Natural killer cell treated with Interleukin-12 subunit alpha and Interleukin-12 subunit beta and Interleukin-15 and Interleukin-18, amount 100 ng/mL, for 72 hours (primary cell): ENCODE measurements at places on chromosomes 3 and 15.
A peak's percentile ranks its signal among the peaks of the same experiment; 100 is the strongest.

GRCh38 chr3:193788189-193788991 lies 195.4 kb downstream of the OPA1 start:
- no peak overlapping the region for H3K27ac ChIP-seq
- H3K4me3 ChIP-seq, result no peak overlapping the region
- no peak for DNase-seq
- H3K36me3 ChIP-seq, result no peaks in the 10 kb centered on the region
- H3K4me1 ChIP-seq, result no peaks in the 10 kb centered on the region
- peaks cover 27% of the 10 kb centered on the region for H3K27me3 ChIP-seq

- peaks cover 6% of the 10 kb centered on the region for H3K36me3 ChIP-seq
- no peak for DNase-seq
- no peak overlapping the region for H3K4me3 ChIP-seq
- H3K4me1 ChIP-seq, result no peaks in the 10 kb centered on the region
These were observed 189.6 kb upstream of the GRM7 start for GRCh38 chr3:6671363-6671762.

GRCh38 chr15:57319226-57319918 lies 56.9 kb upstream of the CGNL1 start:
- H3K27ac ChIP-seq, result no peak overlapping the region
- H3K4me1 ChIP-seq, result no peaks in the 10 kb centered on the region
- H3K4me3 ChIP-seq, result no peak overlapping the region
- peaks cover 7% of the 10 kb centered on the region for H3K27me3 ChIP-seq
- H3K36me3 ChIP-seq, result no peaks in the 10 kb centered on the region

- peak overlapping the region; percentile 88 for H3K27ac ChIP-seq
- DNase-seq, result no peak
- H3K36me3 ChIP-seq, result no peaks in the 10 kb centered on the region
- H3K4me1 ChIP-seq, result peaks cover 78% of the 10 kb centered on the region
- H3K4me3 ChIP-seq, result peak overlapping the region; percentile 59
These were observed 29.2 kb upstream of the CYP11A1 start for GRCh38 chr15:74396445-74397238.

DNA sequence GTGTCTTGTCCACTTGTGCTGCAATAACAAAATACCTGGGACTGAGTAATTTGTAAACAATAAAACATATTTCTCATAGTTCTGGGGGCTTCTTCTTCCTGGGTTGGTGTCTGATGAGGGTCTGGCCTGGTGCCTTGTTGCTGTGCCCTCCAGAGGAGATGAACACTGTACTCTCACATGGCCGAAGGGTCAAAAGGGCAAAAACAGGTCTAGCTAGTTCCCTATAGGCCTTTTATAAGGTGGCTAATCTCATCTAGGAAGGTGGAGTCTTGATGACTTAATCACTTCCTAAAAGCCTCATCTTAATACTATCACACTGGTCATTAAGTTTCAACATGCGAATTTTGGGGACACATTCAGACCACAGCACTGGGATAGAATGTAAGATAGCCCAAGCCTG lies 228.4 kb downstream of the TLE3 start:
- H3K4me3 ChIP-seq, result no peak overlapping the region
- DNase-seq, result no peak
- H3K4me1 ChIP-seq, result no peaks in the 10 kb centered on the region
- peaks cover 21% of the 10 kb centered on the region for H3K27me3 ChIP-seq

DNA sequence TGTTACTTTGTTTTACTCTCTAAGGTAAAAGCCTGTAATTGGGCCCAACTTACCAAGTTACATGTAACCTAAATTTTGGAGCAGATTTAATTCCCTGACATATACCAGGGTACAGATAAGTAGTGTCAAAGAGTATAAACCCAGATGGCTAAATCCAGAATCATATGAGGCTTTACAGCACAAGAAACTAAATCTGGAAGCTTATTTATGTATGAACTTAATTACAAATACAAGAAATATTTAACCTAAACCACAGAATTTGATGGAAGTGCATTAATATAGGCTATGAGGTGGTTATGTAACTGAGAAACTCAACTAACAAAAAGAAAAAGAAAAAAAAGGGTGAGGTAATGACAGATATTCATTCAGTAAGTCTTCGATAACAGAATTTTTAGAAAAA lies 930.2 kb upstream of the ALCAM start:
- no peak overlapping the region for H3K27ac ChIP-seq
- H3K4me1 ChIP-seq, result no peaks in the 10 kb centered on the region
- H3K4me3 ChIP-seq, result no peak overlapping the region

GRCh38 chr3:138474163-138474562 lies 39.7 kb downstream of the ESYT3 start:
- H3K4me1 ChIP-seq, result no peaks in the 10 kb centered on the region
- H3K27me3 ChIP-seq, result no peaks in the 10 kb centered on the region
- H3K36me3 ChIP-seq, result no peaks in the 10 kb centered on the region
- DNase-seq, result no peak

- H3K4me1 ChIP-seq, result peaks cover 4% of the 10 kb centered on the region
- H3K36me3 ChIP-seq, result no peaks in the 10 kb centered on the region
- H3K27ac ChIP-seq, result no peak overlapping the region
- no peak overlapping the region for H3K4me3 ChIP-seq
- DNase-seq, result no peak
- H3K27me3 ChIP-seq, result no peaks in the 10 kb centered on the region
These were observed 48.9 kb downstream of the ABCC5 start for GRCh38 chr3:183968666-183969245.

DNA sequence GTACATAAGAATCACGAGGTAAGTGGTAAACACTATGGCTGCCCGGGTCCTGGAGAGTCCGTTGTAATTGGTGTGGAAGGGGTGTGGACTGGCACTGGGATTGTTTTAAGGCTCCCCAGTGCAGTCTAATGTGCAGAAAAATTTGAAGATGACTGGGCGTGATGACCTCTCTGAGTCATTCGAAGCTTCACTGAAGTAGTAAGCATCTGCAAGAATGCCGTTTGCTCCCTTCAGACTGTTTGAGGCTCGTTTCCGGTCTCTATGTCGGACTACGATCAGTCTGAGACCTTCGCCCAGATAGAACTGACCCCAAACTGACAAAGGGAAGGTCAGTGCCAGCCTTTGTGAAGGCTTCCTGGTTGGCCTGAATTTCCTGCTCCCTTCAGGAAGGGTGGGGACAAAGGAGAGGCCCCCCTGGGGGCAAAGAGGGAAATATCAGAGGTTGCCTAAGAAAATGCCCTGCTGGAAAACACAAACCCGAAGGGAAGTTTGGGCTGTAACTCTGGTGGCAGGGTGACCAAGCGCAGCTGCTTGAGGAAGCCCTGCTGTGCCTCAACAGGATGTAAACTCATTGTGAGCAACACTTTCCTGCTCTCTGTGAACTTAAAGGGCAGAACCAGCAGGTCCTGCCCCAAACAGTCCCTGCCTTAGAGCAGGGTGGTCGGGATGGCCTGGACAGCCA lies 34.6 kb downstream of the BTD start:
- H3K27ac ChIP-seq, result peak overlapping the region; percentile 99
- no peaks in the 10 kb centered on the region for H3K27me3 ChIP-seq

- H3K36me3 ChIP-seq, result peaks cover 4% of the 10 kb centered on the region
- DNase-seq, result no peak
- H3K27me3 ChIP-seq, result no peaks in the 10 kb centered on the region
- H3K4me3 ChIP-seq, result no peak overlapping the region
These were observed 468.4 kb downstream of the C3orf38 start for GRCh38 chr3:88618021-88618645.

DNA sequence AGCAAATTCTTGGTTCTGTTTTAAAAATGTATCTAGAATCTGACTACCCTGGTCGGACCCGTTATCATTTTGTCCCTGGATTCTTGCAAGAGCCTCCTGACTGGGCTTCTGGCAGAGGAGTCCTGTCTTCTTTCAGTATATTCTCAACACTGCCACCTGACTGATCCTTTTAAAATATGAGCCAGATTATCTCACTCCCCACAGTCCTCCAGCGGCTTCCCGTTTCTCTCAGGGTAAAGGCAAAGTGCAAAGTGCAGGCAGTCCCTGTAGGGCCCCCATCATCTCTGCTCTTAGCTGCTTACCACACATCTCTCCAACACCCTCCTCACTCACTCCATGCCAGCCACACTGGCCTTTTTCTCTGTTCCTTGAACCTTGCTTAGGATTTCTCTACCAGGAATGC lies 28.4 kb downstream of the CRTC3 start:
- H3K4me1 ChIP-seq, result peaks cover 54% of the 10 kb centered on the region
- no peaks in the 10 kb centered on the region for H3K36me3 ChIP-seq
- H3K27me3 ChIP-seq, result no peaks in the 10 kb centered on the region
- H3K4me3 ChIP-seq, result no peak overlapping the region
- no peak overlapping the region for H3K27ac ChIP-seq
- DNase-seq, result no peak

GRCh38 chr15:57580866-57581265 lies 10.8 kb upstream of the MYZAP start:
- H3K4me3 ChIP-seq, result no peak overlapping the region
- peaks cover 52% of the 10 kb centered on the region for H3K27me3 ChIP-seq

DNA sequence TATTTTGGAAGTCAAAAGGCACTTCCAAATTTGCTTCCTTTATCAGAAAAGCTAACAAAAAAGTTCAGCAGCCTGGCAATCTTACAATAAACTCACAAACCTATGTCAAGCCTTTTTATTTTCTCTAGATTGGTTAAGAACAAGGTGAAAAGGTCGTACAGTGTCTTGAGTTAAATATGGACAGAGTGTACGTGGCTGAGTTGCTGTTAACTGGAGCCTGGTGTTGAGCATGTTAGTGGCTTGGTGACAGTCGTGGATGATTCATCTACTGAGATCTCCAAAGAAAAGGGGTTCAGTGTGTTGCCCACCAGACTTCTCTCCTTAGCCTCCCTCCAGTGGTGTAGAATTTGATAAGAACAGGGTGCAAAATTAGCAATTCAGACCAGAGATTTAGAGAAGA lies 89.7 kb downstream of the SSR3 start:
- no peak overlapping the region for H3K27ac ChIP-seq
- DNase-seq, result no peak
- no peak overlapping the region for H3K4me3 ChIP-seq
- peaks cover 21% of the 10 kb centered on the region for H3K27me3 ChIP-seq
- no peaks in the 10 kb centered on the region for H3K36me3 ChIP-seq
- no peaks in the 10 kb centered on the region for H3K4me1 ChIP-seq

GRCh38 chr15:73872346-73872745 lies 1.0 kb upstream of the TBC1D21 start:
- H3K27ac ChIP-seq, result no peak overlapping the region
- peaks cover 35% of the 10 kb centered on the region for H3K27me3 ChIP-seq
- no peaks in the 10 kb centered on the region for H3K4me1 ChIP-seq
- H3K36me3 ChIP-seq, result no peaks in the 10 kb centered on the region
- DNase-seq, result no peak

DNA sequence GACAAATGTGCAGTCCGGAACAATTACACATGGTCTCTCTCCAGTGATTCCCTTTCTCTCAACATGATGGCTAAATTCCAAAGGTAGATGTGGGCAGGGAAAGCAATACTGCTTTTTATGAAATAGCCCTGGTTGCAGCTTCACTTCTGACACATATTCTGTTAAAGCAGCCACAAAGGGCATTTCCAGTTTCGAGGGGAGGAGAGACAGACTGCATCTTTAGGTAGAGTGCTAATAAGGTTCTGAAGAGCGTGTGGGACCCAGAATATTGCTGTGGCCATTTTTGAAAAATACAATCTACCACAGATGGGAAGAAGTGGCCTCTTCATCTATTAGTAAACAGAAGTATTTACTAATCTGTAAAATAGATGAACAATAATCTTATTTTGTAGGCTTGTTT lies 139.3 kb upstream of the PEX5L start:
- no peaks in the 10 kb centered on the region for H3K36me3 ChIP-seq
- H3K27me3 ChIP-seq, result no peaks in the 10 kb centered on the region
- H3K27ac ChIP-seq, result no peak overlapping the region
- DNase-seq, result no peak
- no peak overlapping the region for H3K4me3 ChIP-seq

- no peaks in the 10 kb centered on the region for H3K27me3 ChIP-seq
- H3K27ac ChIP-seq, result no peak overlapping the region
- no peak overlapping the region for H3K4me3 ChIP-seq
- no peak for DNase-seq
- no peaks in the 10 kb centered on the region for H3K4me1 ChIP-seq
- no peaks in the 10 kb centered on the region for H3K36me3 ChIP-seq
These were observed 192.0 kb downstream of the UBE3A start for GRCh38 chr15:25246641-25247406.

- no peak for DNase-seq
- no peak overlapping the region for H3K27ac ChIP-seq
- H3K27me3 ChIP-seq, result no peaks in the 10 kb centered on the region
- no peaks in the 10 kb centered on the region for H3K4me1 ChIP-seq
- H3K36me3 ChIP-seq, result peaks cover 6% of the 10 kb centered on the region
These were observed 1174.7 kb downstream of the ZPLD1 start for GRCh38 chr3:103609472-103609871.

GRCh38 chr15:31391687-31392671 lies 65.3 kb downstream of the KLF13 start:
- H3K27ac ChIP-seq, result peak overlapping the region; percentile 88
- peaks cover 5% of the 10 kb centered on the region for H3K36me3 ChIP-seq
- DNase-seq, result peak; percentile 90
- no peaks in the 10 kb centered on the region for H3K27me3 ChIP-seq
- H3K4me1 ChIP-seq, result peaks cover 55% of the 10 kb centered on the region

DNA sequence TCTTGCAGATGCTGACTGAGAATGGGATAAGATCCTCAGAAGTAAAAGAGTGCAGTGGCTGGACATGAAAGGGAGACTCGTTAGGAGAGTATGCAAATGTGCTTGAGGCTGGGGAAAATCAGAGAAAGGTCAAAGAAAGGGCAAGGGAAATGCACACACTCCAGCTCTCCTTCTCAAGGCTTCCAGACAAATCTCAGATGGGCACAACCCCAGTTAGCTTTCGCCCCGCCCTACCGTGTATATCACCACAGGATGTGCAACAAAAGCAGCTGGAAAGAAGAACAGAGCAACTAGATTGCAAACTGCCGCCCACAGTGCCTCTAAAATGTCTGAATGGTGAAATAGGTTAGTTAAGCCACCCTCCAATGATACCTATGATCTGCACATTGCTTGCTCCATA lies 63.9 kb downstream of the CERS3 start:
- H3K27me3 ChIP-seq, result peaks cover 5% of the 10 kb centered on the region
- H3K36me3 ChIP-seq, result no peaks in the 10 kb centered on the region
- H3K4me1 ChIP-seq, result no peaks in the 10 kb centered on the region
- no peak for DNase-seq
- H3K27ac ChIP-seq, result no peak overlapping the region
- no peak overlapping the region for H3K4me3 ChIP-seq

GRCh38 chr15:39453620-39454019 lies 127.3 kb upstream of the THBS1 start:
- DNase-seq, result no peak
- H3K4me1 ChIP-seq, result no peaks in the 10 kb centered on the region
- H3K27me3 ChIP-seq, result peaks cover 27% of the 10 kb centered on the region
- H3K27ac ChIP-seq, result no peak overlapping the region
- peaks cover 4% of the 10 kb centered on the region for H3K36me3 ChIP-seq

GRCh38 chr3:195425849-195426248 lies 17.0 kb downstream of the ACAP2 start:
- H3K36me3 ChIP-seq, result no peaks in the 10 kb centered on the region
- peaks cover 28% of the 10 kb centered on the region for H3K4me1 ChIP-seq
- H3K27me3 ChIP-seq, result no peaks in the 10 kb centered on the region
- H3K4me3 ChIP-seq, result peak overlapping the region; percentile 0

DNA sequence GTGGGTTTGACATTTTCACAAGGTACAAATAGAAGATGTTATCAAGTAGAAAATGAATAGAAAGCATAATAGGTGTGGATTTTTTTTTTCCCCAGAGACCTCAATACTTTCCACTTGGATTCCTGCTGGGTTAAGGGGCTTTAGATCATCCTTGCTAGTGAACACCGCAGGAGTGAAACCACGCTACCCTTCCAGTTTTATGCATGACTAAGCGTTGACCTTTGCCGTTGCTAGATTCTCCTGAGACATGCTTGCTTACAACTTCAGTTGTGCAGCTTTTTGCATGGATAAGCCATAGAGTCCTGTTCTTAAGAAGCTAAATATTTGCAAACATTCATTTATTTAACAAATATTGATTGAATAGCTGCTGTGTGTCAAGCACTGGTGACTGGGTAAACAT lies 299.7 kb upstream of the LMCD1 start:
- peaks cover 2% of the 10 kb centered on the region for H3K27me3 ChIP-seq
- H3K27ac ChIP-seq, result no peak overlapping the region
- no peaks in the 10 kb centered on the region for H3K4me1 ChIP-seq
- H3K36me3 ChIP-seq, result no peaks in the 10 kb centered on the region
- DNase-seq, result no peak
- no peak overlapping the region for H3K4me3 ChIP-seq
